Activated CD8-positive, alpha-beta memory T cell treated with anti-CD3 and anti-CD28 coated beads for 24 hours (primary cell): ENCODE measurements at places on chromosomes 5 and 9.

DNA sequence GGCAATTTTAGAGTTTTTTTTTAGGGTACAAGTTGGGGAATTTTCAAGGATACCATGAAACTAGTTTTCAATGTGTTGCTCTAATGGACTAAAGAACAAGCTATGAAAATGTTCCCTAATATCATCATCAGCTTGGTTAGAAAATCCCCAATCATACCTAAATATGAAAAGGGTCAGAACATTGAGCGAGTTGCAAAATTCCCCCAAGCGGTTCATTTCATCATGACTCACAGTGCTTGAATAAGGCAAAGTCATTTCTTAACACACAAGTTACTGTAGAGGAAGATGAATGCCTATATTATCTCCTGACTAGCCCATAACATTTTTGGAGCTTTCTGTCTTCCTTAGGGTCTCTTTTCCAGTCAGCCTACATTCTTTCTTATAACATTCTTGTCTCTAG lies 62.7 kb downstream of the ST8SIA4 start:
- no peak for DNase-seq

- no peak for DNase-seq
Measured at GRCh38 chr5:134113363-134113889, 1.1 kb upstream of the TCF7 start.

DNA sequence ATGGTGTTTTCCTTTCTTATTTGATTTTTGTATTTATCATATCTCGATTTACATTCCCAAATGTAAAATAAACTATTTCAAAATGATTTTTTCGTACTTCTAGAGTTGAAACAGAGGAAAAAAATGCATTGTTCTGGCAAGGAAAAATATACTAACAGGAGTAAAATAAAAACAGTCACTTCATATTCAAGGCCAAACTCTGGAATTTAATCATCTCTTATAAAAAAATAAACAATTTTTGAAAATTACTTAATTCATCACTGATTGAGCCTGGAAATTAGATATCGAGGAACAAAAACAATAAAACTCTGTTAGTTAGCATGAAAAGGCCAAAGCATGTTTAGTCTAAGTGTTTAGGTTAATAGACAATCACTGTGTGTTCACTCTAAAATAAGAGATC lies 61.1 kb upstream of the PALM2AKAP2 start:
- DNase-seq: no peak

- DNase-seq: no peak
Measured at GRCh38 chr5:145470396-145470979, 364.7 kb downstream of the PRELID2 start.

- no peak for DNase-seq
Measured at GRCh38 chr5:56674441-56674840, 140.9 kb upstream of the MAP3K1 start.

- DNase-seq: no peak
Measured at GRCh38 chr5:100175346-100175745, 359.8 kb upstream of the FAM174A start.

DNA sequence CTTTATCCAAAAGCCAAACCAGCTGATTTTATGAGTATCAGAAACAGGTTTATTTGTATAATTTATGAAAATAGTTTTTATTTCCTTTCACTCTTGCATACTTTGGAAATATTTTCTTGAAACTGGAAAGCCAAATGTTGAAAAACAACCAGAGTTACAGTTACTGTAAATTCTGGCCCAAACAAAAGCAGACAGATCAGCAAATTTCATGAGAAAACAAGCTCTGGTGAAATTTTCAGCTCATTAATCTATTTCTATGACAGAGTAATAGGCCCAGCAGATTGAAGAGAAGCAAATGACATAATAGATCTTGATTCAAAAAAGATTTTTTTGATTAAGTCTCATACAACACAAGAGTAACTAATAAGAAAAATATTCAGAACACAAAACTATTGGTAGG lies 182.7 kb downstream of the ENC1 start:
- DNase-seq: no peak

- DNase-seq: no peak
Measured at GRCh38 chr9:76417394-76417793, 23.2 kb upstream of the RFK start.

- DNase-seq: no peak
Measured at GRCh38 chr5:137834498-137835049, 33.1 kb upstream of the MYOT start.

- DNase-seq: no peak
Measured at GRCh38 chr5:6486074-6486473, 37.4 kb downstream of the UBE2QL1 start.

- no peak for DNase-seq
Measured at GRCh38 chr5:52132053-52132452, 655.7 kb upstream of the ITGA1 start.

DNA sequence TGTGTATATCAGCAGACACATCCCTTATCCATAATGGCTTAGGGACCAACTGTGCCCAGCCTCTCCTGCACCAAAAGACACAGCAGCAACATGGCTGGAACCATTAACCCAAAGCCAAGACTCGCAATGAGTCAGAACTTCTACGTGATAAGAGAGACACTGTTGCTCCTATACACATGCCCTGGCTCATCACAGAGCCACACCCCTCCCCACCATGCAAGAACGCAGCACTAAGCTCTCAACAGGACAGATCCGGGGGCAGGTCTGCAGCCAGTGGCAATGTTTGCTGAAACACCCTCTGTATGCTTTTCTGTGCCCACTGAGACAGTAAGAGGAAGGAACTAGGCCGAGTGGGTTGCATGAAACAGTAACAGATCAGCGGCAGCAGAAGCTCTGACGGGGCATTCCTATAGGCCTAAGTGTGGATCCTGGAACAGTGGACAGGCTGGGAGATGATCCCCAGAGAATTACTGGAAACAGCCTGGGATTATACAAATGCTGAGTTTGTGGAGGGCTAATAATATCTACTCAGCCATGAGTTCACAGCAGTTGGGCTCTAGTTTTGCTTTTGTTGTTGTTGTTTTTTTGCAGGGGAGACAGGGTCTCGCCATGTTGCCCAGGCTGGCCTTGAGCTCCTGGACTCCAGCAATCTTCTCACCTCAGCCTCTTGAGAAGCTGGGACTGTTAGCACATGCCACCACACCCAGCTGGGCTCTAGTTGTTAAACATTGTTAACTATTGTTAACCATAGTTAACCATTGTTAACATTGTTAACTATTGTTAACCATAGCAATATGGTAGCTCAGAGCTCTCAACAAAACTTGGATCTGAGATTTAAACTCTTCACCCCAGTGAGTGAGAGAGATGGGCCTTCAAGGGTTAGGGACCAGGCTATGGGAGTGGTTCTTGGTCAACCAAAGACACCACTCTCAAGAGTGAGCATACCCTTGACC lies 41.0 kb downstream of the B4GALT1 start:
- no peak for DNase-seq

- no peak for DNase-seq
Measured at GRCh38 chr5:72167804-72168203, 60.5 kb downstream of the MAP1B start.

DNA sequence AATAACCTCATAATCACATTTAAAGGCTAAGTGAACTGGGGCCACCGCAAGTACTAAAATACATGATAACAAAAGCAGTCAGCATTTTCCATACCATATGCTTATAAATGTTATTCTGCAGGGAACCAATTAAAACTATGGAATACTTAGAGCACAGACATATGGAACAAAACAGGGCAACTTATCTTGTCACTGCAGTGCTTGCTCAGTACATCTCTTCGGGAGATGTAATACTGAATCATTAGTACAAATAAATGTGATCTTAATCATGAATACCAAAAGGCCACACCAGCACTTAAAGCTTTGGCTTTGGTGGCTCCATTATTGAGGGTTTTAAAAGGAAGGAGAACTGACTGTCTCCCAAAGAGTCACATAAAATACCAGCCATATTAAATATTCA lies 32.1 kb downstream of the PRUNE2 start:
- no peak for DNase-seq

GRCh38 chr5:124872615-124873014 lies 126.2 kb upstream of the ZNF608 start:
- no peak for DNase-seq

GRCh38 chr9:25584611-25585010 lies 93.6 kb downstream of the TUSC1 start:
- no peak for DNase-seq

- no peak for DNase-seq
Measured at GRCh38 chr9:81490605-81491331, 198.6 kb downstream of the TLE1 start.

- DNase-seq: no peak
Measured at GRCh38 chr5:151254556-151254955, 1.6 kb downstream of the GM2A start.

- DNase-seq: no peak
Measured at GRCh38 chr5:123360910-123361309, 62.3 kb downstream of the CEP120 start.

- DNase-seq: no peak
Measured at GRCh38 chr5:83035373-83036100, 41.7 kb downstream of the TMEM167A start.

DNA sequence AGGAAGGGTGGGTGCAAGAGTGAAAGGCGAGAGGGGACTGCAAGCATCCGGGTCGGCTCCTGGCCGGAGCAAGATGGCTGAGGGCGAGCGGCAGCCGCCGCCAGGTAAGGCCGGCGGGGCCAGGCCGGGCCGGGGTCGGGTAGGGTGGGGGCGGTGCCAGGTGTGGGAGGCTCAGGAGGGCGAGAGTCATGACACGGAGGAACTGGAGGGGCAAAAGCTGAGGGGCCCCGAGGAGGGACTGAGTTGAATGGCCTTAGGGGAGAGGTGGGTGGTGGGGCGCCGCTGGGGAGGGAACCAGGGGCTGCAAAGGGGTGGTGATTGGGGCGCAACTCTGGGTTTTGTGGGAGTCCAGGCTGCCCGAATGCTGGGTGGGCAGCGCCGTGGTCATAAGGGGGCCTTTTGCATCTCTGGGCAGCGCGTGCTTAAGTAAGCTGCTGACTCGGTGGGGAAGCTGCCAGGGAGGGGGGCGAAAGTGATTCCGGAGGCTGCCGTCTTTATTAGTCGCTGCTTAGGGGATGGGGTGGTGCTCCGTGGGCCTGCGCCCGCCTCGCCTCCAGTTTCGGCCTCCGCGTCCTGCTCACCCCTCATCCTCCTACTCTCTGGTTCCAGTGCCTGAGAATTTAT lies 425 bp downstream of the PTPA start:
- DNase-seq: no peak

DNA sequence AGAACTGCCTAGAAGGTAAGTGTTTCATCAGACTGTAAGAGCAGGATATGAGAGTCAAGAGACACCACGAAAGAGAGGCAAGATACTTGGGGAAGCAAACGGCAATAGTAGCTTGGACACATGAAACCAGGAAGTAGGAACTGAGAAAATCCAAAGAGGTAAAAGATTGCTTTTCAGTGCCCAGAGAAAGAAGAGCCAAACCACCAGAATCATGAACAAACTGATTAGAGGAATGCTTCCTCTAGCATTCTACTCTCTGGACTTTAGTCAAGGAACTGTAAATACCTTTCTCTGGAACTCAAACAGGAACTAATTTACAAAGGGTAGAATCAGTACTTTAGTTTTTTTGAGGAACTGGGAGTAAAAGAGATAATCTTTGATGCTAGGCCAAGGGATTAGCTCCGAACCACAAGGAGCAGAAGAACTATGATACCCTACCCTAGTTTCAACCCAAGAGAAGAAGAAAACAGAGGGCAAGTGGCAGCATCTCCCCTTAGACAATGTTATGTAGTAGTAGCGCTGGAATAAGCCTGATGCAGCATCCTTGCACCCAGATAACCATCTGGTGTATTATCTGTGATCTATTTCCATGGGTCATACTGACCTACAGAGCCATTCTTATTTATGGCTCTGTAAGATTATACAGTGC lies 41.3 kb downstream of the EFCAB9 start:
- DNase-seq: no peak

DNA sequence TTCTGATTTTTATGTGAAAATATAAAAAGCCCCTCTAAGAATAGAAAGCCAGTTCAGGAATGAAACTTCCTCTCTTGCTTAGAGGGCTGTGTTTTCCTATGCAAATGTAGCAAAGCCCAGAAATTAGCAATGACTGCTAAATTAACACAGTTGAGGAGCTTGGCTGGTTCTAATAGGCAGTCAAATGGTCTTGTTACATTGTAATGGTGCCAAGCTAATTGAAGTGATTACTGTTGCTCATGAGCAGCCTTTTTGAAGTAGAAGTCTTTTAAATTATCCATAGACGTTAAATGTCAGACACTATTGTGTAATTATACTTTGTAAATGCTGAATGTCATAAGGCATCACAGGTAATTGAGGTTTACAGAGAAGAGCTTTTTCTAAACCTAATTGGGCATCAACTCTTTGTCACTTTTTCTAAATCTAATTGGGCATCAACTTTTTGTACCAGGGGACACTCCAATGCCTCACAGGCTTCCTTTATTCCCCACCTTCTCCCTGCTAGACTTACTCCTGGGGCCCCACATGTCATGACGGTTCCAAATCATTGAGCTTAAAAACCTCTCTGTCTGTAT lies 229.1 kb downstream of the PSAT1 start:
- DNase-seq: no peak

DNA sequence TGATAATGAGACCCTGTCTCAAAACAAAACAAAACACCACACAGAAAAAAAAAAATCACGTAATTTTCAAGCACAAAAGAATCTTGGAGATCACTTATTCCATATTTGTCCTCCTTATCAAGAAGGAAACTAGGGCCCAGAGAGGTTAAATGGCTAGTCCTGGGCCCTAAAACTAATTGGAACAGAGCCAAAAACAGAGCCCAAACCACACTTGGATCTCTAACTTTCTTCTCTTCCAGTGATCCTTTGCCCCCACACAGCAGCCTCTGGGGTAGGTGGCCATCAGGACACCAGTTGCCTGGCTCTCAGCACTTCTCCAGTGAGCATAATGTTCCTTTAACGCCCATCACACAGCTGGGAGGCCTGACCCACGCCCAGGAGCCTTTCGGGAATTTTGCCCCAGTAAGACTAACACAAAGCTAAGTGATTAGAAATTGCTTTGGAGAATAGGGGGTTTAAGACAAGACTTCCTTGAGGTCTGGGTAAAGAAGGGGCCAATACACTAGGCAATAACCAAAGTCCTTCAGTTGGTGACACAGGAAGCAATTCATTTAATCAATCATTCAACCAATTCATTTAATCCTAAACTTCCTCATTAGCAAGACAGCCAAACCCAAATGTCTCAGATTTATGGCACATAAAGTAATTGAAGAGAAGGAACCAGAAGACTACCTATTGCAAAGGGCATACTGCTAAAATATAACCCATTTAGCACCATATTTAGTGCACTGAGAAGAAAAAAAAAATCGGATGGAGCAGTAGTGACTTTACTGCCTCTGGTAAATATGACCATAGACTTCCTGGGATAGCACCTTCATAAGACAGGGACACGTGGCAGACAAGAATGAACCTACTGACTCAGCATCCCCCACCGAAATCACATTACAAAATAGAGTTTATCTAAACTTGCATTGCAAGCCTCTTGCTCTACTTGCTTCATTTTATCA lies 77.8 kb downstream of the ZNF608 start:
- no peak for DNase-seq

DNA sequence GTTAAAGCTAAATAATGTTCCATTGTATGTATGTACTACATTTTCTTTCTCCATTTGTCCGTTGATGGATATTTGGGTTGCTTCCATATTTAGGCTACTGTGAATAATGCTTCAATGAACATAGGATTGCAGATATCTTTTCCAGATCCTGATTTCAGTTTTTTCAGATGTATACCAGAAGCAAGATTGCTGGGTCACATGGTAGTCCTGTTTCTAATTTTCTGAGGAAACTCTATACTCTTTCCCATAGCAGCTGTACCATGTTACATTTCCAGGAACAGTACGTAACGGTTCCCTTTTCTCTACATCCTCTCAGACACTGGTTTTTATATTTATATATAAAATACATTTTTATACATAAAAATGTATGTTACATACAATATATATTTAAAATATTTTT lies 121.8 kb downstream of the GCNT1 start:
- no peak for DNase-seq

- no peak for DNase-seq
Measured at GRCh38 chr5:88836195-88836838, 46.7 kb downstream of the MEF2C start.
